ENCODE measurements at places on chromosomes 2 and 18. TPM values are rescaled to one million over a fixed set of nuclear protein-coding genes. Genes with fewer than 3 reads are reported as not detected.

- DNase-seq: no peak
These were observed 47.1 kb downstream of the DDX1 start for GRCh38 chr2:15638720-15639119.

GRCh38 chr2:39540414-39540813, 103.3 kb upstream of the MAP4K3 start:
- DNase-seq: no peak

DNA sequence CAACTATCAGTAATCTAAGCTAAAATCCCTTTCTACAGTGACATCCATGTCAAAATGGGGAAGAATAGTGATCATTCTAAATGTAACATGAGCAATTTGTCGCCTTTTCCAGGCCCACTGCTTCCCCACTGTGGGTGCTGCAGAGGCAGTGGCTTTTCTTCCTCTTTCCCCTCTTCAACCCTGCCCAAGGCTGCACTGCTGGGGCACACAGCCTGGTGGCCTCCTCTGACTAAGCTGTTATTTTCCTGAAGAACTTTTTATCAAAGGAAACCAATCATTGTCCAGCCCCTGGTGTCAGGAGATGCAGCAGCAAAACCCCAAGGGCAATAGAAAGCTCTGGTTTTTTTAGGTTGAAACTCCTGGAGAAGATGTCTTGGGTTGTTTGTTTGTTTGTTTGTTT, 117.6 kb upstream of the KLF7 start:
- peak; percentile 64 for DNase-seq

DNA sequence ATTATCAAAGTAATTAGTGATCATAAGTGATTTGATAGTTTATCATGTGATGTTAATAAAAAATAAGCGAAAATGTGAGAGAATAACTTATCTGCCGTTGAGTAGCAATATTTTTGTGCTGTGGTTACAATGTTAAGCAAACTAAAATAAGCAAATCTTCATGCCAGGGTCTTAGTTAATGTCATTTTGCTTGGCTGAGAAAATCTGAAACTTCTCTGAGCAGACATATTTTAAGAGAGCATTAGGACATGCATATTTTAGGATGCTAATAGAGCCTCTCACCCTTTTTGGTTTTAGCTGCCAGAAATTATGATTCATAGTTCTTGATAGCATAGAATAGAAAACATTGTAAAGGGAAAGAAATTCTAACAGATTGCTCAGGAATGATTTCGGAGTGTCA, 233.5 kb upstream of the ZEB2 start:
- DNase-seq: no peak

- no peak for DNase-seq
These were observed 168.2 kb downstream of the MCFD2 start for GRCh38 chr2:46747297-46747818.

DNA sequence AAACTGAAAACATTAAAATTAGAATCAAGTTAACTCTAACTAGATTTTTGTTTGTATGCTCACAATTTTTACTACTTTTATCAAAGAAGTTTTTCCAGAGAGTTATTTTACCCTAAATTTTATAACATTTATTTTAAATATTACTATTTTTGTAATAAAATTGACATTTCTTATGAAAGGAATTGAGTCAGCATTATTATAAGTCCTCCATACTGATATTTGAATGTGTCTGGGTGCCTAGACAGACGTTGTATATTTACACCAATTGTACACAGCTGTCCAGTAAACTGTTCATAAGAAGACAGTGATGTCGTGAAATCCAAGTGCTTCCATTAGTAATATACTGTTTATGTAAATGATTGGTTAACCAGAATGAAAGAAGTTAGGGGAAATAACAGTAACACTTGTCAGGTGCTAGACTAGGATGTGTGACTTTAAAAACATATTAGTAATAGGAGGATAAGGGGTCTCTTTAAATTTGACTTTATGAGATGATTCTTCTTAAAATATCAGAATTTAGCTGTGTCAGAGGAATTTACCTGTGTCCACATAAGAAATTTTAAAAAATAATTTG, 73.7 kb downstream of the TANK start:
- DNase-seq: no peak

Gene RNU2-63P
- 34.9 TPM for total RNA-seq

Gene SERPINB4
- total RNA-seq: not detected

Gene RIT2
- total RNA-seq: not detected

All from activated CD4-positive, alpha-beta T cell treated with anti-CD3 and anti-CD28 coated beads, Interleukin-2, amount 10 ng/mL, durations not matched to agents 24 days and 14 days (primary cell).